ENCODE measurements at places on chromosomes 6 and 20.

GRCh38 chr6:147156218-147156617 lies 48.0 kb upstream of the STXBP5 start:
- DNase-seq = no peak

DNA sequence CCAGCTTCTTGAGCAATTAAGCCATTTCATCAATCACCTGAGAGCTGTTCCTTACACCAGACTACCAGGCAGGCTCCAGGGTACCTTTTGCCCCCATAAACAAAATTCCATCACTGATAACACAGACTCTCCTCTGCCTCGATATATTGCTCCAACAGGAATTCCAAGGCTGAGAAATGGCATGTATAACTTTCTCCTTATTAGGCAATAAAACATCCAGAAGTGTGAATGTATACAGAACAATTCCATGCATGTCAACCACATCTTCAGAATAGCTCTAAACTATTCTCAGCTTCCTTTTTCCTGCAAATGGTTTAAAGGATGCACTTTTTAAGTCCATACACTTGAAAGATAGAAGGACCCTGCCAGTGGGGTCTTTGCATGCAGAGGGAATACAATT lies 73.8 kb downstream of the EDN3 start:
- DNase-seq = no peak

DNA sequence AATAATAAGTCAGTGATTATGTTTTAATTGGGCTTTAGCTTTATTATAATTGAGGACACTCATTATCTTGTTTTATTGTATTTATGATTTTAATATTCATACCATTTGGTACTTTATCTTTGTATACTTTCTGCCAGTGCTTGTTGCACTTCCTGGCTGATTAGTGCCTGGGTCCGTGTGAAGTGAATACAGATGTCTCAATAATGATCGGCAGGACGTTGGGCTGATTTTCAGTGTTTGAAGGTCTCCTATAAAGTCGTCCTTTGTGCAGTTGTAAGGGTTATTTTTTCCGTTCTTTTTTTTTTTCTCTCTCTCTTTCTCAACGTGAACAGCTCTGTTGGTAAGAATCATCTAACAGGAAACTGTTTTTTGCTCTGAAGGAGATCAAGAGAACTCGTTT lies 450.0 kb upstream of the POU3F2 start:
- no peak for DNase-seq

DNA sequence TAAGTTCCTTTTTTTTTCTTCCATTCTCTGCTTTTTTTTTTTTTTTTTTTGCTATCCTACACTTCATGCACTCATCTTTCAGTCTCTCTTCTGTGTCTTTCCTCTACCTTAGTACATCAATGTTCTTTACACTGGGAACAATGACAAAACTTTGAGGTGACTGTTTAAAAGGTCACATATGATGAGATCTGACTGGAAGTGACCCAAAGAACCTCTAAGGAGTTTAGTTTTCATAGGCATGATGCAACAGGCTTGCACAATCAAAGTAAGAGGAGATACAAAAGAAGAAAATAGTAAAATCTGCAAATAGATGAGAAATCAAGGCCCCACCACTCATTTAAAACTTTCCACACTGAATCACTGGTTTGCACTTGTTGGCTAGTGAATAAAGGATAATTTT lies 840.8 kb downstream of the TBC1D32 start:
- no peak for DNase-seq

DNA sequence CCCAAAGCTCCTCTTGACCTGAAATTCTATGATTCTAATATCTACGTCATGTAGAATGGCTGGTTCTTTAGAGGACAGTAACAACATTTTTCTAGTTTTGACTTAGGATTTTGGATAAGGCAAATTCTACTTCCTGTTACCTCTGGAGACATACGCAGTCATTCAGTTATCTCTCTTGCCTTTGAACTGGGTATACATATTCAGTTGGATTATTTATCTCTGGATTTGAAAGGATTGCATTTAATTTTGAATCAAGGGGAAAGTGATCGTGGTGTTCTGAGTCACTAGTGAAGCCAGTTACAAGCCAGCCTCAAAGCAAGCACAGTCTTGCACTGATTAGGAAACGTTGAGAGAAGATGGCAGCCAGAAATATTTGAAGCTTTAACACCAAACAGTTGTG lies 35.3 kb upstream of the BCAS1 start:
- no peak for DNase-seq

DNA sequence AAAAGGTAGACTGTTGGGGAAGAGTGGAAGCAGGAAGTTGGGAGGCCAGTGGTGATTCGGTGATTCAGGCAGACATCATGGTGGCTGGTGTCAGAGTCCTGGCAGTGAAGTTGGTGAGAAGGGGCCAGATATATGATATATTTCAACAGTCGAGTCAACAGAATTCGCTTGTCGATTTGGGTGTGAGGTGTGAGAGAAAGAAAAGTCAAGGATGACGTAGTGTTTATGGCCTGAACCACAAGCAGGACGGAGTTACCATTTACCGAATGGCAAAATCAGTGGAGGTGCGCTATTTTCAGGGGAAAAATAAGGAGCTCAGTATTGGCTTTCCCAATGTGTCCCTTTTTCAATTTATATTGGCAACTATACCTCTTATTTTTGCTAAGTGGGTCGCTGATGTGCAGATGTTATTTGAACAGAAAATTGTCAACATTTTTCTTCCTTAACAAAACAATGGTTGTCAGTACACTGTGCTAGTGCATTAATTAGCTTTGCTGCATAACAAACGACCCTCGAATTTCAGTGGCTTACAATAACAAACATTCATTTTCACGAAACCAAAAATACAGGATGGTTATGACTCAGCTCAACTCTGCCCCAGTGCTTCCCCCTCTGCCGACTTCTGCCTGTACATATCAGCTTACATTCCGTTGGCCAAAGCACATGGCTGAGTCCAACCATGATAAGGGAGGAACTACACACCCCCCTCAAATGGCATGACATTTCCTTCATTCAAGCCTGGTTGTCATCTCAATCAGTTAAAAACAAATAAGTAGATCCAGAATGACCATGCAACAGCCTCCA lies 255.0 kb upstream of the ZFP64 start:
- DNase-seq = no peak

- no peak for DNase-seq
Measured at GRCh38 chr20:63115651-63116411, 100.1 kb downstream of the YTHDF1 start.

GRCh38 chr6:101668496-101669030 lies 275.1 kb downstream of the GRIK2 start:
- DNase-seq = no peak

DNA sequence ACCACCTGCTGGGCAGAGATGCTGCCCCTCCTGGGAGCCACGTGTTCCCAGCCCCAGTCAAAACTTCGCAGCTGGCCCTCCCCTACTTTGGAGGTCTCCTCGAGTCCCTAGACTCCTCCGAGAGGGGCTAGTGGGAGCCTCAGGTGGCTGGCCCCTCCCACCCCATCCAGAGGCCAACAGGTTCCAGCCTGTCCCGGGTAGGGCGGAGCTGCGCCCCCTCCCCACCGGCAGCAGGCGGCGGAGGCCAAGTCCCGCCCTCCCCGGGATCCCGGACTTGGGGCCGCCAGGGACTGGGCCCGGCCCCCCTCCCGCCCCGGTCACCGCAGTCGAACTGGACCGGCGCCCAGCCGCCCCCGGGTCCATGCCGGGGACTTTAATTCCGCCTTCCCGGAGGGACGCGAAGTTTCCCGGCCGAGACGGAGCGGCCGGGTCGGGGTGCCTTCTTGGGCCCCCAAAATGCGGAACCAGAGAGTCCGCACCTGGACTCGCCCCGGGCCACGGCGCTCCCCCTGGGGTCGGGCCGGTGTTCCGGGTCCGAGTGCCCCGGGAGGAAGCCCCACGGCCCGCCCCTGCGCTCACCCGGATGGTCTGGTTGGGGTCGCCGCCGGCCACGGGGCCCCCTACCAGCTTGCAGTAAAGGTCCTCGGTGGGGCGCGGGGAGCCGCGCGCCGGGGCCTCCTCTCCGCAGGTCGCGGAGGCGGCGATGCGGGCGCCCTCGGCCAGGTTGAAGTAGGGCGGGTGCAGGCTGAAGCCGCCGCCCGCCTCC lies 559 bp downstream of the LAMA5 start:
- DNase-seq = no peak

GRCh38 chr6:144659202-144660182 lies 374.4 kb downstream of the UTRN start:
- peak; percentile 7 for DNase-seq

DNA sequence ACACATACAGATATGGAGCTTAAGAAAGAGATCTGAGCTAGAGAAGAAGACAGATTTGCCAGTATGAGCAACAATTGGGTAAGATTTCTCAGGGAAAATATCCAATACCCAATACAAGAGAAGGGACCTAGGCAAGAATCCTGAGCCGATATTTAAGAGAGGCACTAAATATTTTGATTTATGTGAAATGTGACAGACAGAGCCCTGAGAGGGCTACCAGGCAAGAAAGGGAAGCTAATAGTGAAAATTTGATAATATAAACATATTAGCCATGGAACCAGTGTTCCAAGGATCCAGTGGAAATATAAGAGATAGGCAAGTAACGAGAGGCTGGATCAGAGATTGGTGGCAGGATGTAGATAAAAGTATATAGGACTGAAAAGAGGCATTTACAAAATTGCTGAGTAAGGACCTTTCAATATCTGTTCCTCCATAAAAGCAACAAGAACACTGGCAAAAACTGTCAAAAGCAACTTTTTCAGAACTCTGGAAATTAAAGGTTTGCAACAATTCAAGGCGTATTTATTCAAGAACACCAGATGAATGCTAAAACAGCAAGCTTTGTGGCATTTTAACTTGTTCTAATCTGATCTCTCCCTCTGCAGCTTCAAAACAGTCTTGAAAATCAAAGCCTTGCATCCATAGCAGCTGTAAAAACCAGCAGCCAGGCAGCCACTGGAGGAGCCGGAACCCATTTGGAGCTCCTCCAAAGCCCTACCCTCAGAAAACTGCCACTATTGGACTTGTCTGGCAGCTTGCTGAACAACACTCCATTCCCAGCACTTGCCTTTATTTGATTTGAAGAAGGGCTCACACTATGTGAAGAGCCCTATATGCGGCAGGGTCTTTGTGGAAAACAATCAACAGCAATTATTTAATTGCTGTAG lies 58.8 kb downstream of the REV3L start:
- DNase-seq = no peak

DNA sequence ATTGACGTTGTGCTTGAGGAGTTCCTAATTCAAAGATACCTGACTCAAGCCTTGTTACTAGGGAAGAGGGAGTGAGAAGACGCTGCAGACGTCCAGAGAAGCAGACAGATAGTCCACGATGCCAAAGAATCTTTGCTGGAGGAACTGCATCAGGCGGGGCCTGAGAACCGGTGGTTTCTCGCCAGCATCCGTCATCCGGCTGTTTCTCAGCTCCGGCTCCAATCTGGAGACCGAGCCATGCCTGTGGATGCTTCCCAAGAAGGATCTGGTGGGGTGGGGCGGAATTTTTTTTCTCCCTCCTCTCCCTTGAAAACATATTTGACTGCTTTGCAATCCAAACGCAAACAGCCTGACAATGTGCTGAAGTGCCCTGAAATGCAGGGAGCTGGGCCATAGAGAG lies 125.8 kb upstream of the SRSF6 start:
- no peak for DNase-seq

DNA sequence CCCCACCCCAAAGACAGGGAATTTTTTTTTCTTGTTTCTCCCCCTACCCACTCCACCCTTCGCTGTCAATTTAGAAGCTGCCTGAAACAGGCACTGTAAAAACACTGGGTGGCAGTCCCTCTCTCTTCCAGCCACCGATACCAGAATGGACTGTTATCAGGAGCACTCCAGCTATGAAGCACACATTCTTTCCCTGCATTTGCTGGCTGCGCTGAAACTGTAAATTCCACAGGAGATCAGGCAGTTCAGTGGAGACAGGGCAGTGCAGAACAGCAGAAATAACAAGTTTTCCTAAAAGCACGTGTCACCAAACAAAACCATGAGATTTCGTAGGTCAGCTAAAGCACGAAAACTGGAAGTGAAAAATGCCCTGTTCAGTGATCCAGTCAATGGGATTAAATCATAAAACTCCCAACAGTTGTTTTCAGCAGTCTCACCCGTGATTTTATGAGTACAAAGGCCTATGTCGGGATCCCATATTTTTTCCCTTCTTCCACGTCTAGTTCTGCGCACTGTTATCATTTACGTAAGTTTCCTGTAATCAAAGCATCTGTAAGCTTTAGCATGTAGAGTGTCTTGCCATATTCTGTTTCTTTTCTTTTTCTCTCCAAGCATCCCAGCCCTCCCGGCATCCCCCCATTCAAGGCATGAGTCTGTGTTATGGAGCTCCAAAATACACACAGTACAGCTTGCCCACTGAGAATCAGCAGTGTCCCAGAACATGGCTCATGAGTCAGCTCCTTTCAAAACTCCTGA lies 359.9 kb upstream of the EPHA7 start:
- DNase-seq = no peak

GRCh38 chr6:90905351-90905750 lies 318.5 kb upstream of the MAP3K7 start:
- no peak for DNase-seq

DNA sequence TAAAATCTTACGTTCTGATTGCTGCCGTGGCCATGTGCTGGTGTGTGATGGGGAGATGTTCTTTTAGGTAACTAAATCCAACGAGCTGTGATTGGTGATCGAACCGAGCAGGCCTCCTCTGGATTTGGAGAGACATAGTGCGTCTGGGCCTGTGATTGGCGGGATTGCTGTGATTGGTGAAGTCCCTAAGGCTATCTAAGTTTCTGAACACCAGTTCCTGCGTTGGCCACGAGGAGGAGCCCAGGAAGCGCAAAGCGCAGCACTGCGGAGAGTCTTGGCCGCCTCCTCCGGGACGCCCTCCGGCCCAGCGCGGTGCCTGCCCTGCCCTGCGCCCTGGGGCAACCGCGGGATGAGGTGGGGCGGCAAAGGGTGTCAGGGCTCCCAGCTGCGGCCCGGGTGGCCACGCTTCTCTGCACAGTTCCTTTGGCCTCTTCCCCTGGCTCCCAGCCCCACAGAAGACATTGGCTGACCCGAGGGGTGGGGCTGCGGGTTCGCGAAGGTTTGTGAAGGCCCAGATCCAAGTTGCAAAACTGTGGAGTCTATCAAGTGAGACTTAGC lies 33.0 kb downstream of the HNF4A start:
- peak; percentile 35 for DNase-seq

DNA sequence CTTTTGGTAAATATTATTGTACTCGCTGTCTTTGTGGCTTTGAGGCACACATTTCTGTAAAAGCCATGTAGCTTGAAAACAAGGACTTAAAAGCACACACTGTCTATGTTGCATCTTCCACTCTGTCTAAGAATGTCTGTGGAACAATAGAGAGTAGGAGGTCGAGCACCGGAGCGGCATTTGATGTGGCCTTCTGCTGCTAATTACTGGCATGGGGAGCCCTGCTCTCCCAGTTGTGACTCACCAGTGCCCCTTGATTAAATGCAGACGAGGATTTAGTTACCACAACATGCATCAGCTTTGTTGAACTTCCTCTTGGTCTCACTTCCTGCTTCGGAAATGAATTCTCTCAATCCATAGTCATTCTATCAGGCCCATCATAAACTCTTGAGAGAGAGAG lies 680.7 kb upstream of the SLC35B3 start:
- no peak for DNase-seq

GRCh38 chr6:68046302-68046701 lies 588.8 kb upstream of the ADGRB3 start:
- DNase-seq = no peak

GRCh38 chr20:31562241-31562640 lies 42.8 kb upstream of the ID1 start:
- no peak for DNase-seq
